MCF 10A (cell line): ENCODE measurements at places on chromosomes 6 and 20. TPM values are rescaled to one million over a fixed set of nuclear protein-coding genes. Genes with fewer than 3 reads are reported as not detected.

DNA sequence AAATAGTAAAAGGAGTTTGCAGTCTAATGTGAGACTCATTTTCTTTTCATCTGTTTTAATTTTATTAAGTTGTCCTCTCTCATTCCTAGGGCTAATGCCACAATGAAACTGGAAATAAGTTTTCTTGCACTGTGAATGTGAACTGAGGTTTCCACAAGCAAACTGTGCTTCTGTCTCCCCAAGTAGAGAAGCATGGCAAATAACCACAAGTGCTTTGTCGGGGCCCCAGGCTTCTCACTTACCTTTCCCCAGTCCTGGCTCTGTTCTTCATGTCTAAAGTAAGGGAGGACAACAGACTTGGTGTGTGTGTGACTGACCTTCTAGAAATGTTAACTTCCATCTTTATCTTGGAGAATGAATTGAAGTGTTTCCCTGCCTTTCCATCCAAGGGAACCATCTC is 80.8 kb downstream of the CBFA2T2 start:
- no peak for DNase-seq

DNA sequence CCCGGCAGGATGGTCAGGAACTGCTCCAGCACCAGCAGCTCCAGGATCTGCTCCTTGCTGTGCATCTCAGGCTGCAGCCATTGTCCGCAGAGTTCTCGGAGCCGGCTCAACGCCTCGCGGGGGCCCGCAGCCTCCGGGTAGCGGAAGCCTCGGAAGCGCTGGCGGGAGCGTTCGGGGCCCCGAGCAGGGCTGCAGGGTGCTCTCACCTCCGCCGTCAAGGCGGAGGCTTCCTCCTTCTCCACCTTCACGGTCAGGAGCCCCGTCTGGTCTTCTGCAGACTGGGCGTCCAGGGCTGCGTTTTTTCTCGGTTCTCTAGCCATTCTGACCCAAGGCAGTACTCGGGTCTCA is 434 bp downstream of the ZKSCAN4 start:
- DNase-seq: no peak

GRCh38 chr6:14946753-14947152 is 299.1 kb upstream of the JARID2 start:
- no peak for DNase-seq

DNA sequence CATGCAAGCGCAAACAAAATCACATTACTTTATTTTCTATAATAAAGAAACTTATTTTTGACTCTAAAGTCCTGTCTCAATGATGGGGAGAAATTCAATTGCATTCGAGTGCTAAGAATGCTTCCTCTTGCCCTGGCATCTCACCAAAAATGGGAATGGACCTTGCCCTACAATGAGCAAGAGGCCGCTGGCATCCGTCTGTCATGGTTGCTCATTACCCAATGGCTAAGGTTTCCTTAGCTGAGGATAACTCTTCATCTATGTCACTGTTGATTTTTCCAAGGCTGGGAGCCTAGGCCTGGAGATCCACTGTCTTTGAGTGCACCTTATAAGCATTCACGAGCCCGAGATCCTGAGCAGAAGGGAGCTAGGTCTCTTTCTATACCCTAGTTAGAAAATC is 471.3 kb upstream of the NRSN1 start:
- no peak for DNase-seq

GRCh38 chr6:157840776-157841175 is 17.7 kb downstream of the SNX9 start:
- DNase-seq: peak; percentile 29

GRCh38 chr6:45421709-45422502 is 44.2 kb upstream of the SUPT3H start:
- peak; percentile 54 for DNase-seq

DNA sequence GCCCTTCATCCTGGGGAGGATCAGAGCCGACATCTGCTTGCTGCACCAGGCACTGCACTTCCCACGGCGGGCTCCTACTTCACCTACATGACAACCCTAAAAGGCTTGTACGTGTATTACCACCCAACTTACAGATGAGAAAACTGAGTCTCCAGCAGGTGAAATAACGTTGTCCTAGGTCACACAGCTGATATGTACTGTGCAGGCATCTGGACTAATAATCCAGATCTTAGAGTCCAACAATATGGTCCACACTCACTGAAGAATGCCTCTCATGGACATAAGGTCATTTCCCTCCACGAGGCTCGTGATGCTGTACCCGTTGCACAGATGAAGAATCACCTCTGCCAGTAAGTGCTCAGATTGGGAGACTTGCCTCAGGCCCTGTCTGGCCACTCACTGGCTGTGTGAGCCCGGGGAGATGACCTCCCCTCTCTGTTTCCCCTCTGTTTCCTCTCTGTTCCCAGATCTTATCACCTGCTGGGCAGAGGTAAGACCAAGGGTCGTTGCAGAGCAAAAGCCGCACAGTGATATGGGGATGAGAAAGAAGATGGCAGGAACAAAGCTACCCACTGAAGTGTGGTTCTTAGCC is 32.1 kb downstream of the TGM2 start:
- no peak for DNase-seq

DNA sequence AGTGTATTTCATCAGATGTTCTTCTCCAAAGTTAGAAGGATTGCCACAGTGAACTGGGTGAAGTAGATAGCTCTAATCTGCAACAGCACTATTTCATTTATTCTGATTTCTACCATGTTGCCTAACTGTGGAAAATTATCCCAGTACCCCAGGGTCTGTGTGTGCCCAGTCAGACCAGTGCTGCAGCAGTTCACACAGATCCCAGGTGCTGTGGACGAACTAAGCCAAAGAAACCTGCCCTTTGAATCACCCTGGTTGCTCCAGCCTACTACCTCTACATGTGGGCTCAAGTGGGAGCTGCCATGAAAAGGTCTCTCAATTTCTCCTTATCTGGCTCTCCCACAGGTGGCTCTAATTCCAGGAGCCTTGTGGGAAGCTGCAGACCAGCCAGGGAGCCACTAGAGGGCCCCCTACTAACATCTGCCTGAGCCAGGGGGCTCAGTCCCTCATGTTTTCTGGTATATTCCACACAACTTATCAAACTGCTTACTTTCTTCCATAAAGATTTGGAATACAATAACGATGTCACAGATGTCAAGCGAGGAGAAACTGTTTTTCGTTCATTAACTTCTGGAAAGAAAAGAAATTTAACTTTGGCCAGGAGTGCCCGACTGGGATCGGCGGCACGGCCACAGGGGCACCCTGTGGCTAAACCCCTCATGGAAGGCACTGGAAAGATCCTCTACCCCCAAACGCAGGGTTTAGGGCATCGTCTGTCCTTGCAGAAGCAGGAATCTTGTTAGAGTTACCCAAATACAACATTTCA is 31.6 kb upstream of the LY86 start:
- peak; percentile 74 for DNase-seq

DNA sequence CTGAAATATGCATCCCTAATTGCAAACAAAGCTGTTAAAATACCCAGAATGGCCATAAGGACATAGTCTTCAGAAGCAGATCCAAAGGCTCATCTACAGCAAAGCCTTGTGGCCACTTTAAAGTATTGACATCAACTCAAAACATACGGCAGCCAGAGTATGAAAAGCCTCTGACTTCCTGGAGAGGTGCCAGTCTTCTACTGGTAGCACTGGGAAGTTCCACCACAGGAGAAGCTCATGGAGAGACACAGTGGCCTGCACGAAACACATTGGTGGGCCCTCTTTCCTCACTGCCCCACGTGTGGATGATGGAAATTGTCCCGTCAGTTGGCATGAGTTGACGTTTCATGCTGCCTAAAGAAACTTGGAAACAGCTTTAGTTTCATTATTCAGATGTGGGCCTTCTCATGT is 202.6 kb upstream of the HEY2 start:
- DNase-seq: peak; percentile 22

TREM1 gene
- total RNA-seq: 9.9 and 15.8 TPM in 2 replicates

AK9 gene
- 4.7 and 7.5 TPM in 2 replicates for total RNA-seq

IRF4 gene
- total RNA-seq: not detected in 2 replicates

LKAAEAR1 gene
- not detected in 2 replicates for total RNA-seq

C20orf204 gene
- 1.1 and 2.0 TPM in 2 replicates for total RNA-seq

YWHAB gene
- total RNA-seq: 235 and 250 TPM in 2 replicates

PTGIS gene
- not detected in 2 replicates for total RNA-seq
